GM20000 (cell line): ENCODE measurements at places on chromosomes 2 and 18.
A peak's percentile ranks its signal among the peaks of the same experiment; 100 is the strongest.

GRCh38 chr2:168149986-168150385 lies 97.4 kb downstream of the STK39 start:
- DNase-seq: no peak

DNA sequence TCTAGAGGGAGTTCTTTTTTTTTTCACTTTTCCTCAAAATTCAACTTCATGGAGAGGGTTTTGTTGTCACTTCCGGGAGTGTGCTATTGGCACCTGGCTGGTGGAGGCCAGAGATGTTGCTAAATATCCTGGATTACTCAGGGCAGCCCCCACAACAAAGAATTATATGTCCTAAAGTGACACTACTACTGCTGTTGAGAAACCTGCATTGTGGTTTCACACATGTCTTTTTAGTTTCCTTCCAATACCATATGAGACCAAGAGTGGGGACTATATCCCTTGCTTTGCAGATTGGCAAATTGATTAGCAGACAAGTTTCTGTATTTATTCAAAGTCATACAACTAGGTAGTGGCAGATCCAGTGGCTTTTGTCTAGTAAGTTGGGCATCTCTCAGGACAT lies 826.8 kb downstream of the TRIB2 start:
- no peak for DNase-seq

- DNase-seq: no peak
These were observed 12.9 kb downstream of the LAMA1 start for GRCh38 chr18:7104649-7105048.

- DNase-seq: peak; percentile 55
These were observed 58.5 kb upstream of the TMEM18 start for GRCh38 chr2:735670-736218.

DNA sequence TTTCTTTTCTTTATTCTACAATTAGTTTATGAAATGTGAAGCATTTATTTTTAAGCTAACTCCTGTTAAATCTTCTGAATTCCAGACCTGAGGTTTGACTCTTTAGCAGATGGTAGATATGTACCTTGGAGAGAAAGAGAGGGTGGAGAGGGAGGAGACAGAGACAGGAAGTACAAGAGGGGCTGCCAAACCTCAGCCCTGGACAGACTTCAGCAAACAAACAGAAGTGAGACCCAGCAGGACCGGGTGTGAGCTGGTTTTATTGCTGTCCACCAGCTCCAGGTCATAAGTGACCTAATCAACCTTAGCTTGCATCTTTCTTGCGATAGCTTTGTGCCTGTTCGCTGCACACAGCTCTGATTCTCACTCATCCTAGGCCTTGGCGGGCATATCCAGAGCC lies 168.6 kb downstream of the CNTNAP5 start:
- DNase-seq: no peak

DNA sequence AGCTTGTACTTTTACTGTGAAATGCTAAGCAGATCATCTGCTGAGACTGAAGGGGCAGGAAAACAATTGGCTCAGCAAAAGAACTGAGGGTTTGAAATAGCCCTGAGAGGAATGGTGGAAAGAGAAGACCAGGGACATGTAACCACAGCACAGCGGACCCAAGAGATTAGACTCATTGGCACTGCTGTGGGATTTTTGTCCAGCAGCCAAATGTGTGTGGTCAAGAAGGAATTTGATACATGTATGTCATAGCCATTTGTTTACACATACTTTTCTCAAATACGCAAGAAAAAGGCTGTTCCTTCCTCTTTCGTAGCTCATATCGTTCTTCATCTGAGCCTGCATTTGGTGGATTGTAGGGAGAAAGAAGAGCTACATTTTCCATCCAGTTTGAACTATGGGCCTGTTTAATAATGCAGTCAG lies 73.8 kb downstream of the TRABD2A start:
- DNase-seq: no peak

- peak; percentile 71 for DNase-seq
These were observed 256.7 kb downstream of the HDAC4 start for GRCh38 chr2:239143858-239144712.

DNA sequence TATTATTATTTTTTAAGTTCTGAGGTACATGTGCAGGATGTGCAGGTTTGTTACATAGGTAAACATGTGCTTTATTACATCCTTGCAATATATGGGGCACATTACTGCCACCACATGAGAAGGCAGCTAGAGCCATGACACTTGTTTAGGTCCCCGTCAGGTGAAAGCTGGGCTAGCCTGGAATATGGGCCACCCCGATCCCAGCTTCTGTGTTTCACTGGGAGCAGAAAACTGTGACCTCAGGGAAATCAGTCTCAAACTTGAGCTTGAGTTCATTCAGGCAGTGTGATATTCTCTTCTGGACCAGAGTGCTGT lies 176.9 kb downstream of the PIK3C3 start:
- DNase-seq: no peak

- no peak for DNase-seq
These were observed 754.6 kb upstream of the SOX11 start for GRCh38 chr2:4937550-4937949.

- DNase-seq: no peak
These were observed 240.8 kb upstream of the RGPD4 start for GRCh38 chr2:107585851-107586250.

DNA sequence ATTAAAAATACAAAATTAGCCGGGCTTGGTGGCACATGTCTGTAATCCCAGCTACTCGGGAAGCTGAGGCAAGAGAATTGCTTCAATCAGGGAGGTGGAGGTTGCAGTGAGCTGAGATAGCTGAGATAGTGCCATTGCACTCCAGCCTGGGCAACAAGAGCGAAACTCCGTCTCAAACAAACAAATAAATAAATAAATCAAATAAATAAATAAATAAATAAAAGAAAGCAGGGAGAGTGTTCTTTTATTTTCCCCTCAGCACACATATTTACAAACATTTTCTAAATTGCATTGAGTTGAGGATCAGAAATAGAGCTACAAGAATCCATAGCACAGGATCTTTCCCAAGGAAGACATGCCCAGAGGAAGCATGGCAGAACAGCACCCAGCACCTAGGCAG lies 71.9 kb downstream of the RIT2 start:
- no peak for DNase-seq

DNA sequence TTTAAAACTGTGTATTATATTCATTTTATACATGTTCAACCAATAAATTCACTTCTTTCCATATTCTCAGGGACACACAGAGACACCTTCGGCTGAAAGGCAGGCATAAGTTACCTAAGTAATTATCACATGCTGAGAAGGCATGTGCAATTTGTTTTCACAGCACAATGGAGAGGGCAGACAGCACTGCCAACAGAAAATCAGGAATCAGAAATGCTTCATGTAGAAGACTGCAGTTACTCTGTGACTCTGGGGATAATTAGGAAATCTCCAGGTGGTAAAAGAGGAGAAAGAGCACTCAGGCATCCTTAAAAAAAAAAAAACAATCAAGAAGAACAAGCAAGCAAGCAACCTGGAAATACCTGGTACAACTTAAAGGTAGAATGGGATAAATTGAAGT lies 49.3 kb downstream of the DSEL start:
- no peak for DNase-seq

GRCh38 chr18:76978616-76979015 lies 154.0 kb downstream of the MBP start:
- DNase-seq: no peak

GRCh38 chr2:3460831-3461800 lies 58.2 kb downstream of the ADI1 start:
- DNase-seq: no peak

DNA sequence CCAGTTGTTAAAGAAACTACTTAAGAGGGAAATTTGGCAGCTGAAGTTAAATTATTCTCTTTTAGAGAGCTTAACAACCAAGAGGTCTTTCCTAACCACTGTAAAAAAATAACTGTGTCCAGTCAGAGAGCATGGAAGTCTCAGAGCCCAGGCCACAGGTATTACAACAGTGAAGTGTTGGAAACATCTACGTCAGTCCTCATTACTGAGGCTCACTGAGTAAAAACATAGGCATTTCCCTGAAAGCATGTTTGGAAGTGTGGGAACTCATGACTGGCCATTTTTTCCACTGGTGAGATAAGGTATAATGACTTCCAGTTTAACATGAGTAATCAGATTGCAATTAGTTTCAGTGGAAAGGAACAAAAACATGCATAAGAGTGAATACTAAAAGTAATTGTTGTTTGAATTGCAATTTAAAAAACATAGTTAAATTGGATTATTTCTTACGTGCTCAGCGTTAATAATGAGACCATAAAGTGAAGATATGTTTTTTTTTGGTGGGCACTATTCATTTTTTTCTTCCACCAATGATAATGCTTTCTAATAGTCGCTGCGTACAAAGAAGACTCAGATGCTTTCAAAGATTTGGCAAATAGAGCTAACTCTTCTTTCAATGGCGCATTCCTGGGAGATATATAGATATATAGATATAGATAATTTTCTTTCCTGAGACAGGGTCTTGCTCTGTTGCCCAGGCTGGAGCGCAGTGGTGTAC lies 60.8 kb downstream of the EFEMP1 start:
- no peak for DNase-seq

DNA sequence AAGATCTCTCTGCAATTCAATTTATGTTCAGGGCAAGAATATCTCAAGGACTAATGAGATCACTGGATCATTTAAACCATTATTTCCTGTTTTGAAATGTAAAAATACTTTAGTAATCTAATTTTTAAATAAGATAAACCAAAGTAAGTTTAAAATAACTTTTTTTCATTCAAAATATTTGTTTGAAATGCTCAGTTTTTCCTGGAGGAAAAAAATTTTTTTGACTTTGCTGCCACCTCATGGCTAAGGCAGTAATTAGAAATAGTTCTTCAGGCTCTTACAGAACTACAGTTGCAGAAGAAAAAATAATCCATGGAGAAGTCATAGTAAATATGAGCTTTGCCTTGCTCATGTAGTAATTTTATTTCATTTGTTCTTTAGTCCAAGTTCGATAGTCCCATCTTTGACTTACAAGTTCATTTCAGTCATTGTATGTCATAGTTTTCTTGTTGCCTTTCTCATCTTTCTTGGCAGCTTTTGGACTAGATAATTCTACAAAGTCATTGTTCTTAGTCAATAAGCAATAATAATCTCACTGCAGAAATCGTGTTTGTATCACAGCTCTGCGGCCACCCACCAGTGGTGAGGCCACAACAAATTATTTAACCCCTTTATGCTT lies 127.4 kb downstream of the DPP4 start:
- DNase-seq: no peak

DNA sequence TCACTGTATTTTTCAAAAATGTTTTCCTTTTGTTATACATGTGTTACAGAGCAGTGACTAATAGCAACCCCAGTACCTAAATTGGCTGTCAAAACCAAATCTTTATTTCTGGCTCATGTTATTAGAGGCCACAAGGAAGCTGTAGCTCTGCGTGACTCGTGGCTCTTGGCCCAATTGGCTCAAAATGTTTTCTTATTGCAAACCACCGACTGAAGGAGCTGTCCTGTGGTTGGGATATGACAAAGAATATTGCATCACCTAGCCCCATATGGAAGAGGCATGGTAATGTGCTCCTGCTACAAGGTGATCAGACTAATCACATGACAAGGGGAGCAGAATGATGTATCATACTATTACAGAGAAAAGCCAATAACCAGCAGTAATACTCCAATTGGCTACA lies 1058.5 kb downstream of the CBLN2 start:
- DNase-seq: no peak

- no peak for DNase-seq
These were observed 77.6 kb upstream of the RAB6C start for GRCh38 chr2:129901754-129902415.

- no peak for DNase-seq
These were observed 259.4 kb downstream of the ANAPC1 start for GRCh38 chr2:111624411-111625156.

DNA sequence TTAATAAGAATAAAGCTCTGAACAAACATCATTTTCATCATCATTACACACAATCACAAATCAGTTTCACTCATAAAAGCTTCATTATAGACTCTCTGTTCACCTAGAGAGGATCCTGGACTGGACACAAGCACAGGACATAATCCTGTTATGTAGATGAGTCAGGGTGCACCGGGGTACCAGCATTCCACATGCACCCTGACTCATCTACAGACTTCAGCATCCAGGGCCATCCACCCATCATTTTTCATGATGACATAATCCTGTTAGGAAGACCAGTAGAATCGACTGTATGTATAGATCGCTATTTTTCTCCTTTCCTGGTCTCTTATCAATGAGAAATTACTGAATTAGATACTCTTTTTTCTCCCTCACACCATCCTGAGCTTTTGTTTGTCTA lies 73.7 kb upstream of the PIK3C3 start:
- DNase-seq: no peak

DNA sequence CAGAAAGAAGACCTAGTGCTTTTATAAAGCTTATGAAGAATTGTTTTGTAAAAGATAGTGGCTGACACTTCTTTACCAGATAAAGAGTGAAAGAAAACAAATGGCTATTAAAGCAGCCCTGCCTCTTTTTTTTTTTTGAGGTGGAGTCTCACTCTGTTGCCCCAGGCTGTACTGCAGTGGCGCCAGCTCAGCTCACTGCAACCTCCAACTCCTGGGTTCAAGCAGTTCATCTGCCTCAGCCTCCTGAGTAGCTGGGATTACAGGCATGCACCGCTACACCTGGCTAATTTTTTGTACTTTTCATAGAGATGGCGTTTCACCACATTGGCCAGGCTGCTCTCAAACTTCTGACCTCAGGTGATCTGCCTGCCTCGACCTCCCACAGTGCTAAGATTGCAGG lies 12.9 kb downstream of the ARPC2 start:
- DNase-seq: no peak
